ENCODE measurements at places on chromosomes 7 and 10.

- peaks cover 15% of the 10 kb centered on the region for H3K4me1 ChIP-seq
- H3K27me3 ChIP-seq: no peaks in the 10 kb centered on the region
- peak overlapping the region; percentile 65 for H3K4me3 ChIP-seq
- no peak for DNase-seq
- no peaks in the 10 kb centered on the region for H3K36me3 ChIP-seq
These were observed 426 bp downstream of the SYPL1 start for GRCh38 chr7:106111655-106112117.

GRCh38 chr10:76080451-76080850, 649.0 kb downstream of the LRMDA start:
- H3K27ac ChIP-seq: no peak overlapping the region
- no peak for DNase-seq
- no peaks in the 10 kb centered on the region for H3K4me1 ChIP-seq
- H3K27me3 ChIP-seq: no peaks in the 10 kb centered on the region
- H3K36me3 ChIP-seq: no peaks in the 10 kb centered on the region
- no peak overlapping the region for H3K4me3 ChIP-seq

DNA sequence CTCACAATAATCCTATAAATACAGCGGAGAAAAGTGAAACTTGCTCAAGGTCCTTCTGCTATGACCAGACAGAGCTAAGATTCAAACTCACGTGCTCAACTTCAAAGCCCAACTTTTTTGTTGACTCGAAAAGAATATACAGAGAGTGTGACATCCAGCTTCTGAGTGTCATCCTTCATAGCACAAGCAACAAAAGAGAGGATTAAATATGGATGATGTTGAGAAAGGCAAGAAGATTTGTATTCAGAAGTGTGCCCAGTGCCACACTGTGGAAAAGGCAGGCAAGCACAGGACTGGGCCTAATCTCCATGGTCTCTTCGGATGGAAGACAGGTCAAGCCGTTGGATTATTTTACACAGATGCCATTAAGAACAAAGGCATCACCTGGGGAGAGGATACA, 2.1 kb upstream of the FAM3C start:
- no peaks in the 10 kb centered on the region for H3K36me3 ChIP-seq
- H3K4me1 ChIP-seq: no peaks in the 10 kb centered on the region
- no peaks in the 10 kb centered on the region for H3K27me3 ChIP-seq
- no peak overlapping the region for H3K4me3 ChIP-seq
- H3K27ac ChIP-seq: no peak overlapping the region

GRCh38 chr7:38563741-38564140, 67.4 kb downstream of the AMPH start:
- no peaks in the 10 kb centered on the region for H3K36me3 ChIP-seq
- H3K4me3 ChIP-seq: no peak overlapping the region
- no peak overlapping the region for H3K27ac ChIP-seq
